ENCODE measurements at places on chromosomes 5 and 9. TPM values are rescaled to one million over a fixed set of nuclear protein-coding genes. Genes with fewer than 3 reads are reported as not detected.

DNA sequence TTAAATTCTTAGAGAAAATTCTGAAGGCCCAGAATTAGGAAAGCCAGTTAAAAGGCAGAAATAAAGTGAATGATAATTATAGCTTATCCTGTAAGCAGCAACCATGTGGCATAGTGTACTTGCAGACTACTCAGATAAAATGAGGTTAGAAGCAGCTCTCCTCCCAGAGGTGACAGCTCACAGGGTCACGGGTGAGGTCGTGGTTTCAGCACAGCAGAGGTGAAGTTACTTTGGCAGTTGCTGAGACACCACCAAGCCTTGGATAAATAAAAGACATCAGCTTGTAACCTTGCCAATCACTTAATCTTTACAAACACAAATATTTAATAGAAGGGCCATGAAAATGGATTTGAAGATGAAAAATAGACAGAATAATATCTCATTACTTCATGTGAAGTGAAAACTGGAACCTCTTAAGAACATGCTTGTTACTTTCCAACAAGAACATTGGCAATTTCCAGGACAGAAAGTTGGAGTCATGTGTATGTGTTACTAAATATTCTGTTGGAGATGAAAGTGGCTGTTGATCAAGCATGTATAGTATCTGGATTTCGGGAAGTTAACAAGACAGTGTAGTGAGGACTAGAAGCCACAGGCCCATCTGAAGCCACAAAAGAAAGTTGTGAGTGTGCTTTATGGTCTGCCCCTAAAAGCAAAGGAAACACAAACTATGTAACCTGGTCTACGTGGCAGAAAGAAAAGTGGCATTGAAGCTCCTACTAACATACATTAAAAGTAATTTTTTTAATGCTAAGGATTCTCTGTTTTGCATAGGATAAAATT is 134.4 kb downstream of the ERCC6L2 start:
- DNase-seq = no peak

- no peak for DNase-seq
Measured at GRCh38 chr9:109098171-109098959, 21.4 kb downstream of the TMEM245 start.

The INSL6 gene
- total RNA-seq = not detected

The ELOVL7 gene
- 66.8 TPM for total RNA-seq

The NXNL2 gene
- total RNA-seq = 1.9 TPM

DNA sequence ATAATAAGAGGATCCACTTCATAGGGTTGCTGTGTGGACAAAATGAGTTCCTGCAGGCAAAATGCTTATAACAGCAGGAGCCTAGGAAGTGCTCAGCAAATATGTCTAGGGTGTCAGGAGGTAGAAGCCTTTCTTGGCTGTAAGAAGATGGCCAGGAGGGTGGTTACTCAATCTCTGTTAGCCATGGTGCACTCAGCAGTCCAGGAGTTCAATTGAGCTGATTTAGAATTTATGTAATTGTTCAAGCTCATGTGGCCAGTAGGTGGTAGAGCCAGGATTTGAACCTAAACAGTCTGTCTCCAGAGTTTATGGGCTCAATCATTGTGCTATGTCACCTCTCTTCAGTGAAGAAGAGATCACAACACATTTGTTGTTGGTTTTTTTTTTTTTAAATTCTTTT is 381.2 kb downstream of the KIF4B start:
- DNase-seq = no peak

The PCDHAC2 gene
- total RNA-seq = 33.4 TPM

DNA sequence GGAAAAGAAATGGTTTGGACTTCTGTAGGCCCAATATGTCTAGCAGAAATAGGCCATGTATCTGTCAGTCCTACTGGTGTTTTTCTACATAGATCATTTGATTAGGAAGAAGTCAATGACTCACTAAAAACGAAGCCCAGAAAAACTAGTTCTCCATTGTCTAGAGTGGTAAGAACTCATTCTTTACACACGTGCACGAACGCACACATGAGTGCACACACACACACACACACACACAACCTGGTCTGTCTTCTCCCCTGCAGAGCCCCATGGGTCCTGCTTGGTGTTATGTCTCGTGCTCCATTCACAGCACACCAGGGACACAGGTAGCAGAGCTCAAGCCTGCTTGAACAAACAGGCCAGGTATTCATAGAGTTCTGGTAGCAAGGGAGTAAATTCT is 14.9 kb upstream of the FCN1 start:
- DNase-seq = no peak

DNA sequence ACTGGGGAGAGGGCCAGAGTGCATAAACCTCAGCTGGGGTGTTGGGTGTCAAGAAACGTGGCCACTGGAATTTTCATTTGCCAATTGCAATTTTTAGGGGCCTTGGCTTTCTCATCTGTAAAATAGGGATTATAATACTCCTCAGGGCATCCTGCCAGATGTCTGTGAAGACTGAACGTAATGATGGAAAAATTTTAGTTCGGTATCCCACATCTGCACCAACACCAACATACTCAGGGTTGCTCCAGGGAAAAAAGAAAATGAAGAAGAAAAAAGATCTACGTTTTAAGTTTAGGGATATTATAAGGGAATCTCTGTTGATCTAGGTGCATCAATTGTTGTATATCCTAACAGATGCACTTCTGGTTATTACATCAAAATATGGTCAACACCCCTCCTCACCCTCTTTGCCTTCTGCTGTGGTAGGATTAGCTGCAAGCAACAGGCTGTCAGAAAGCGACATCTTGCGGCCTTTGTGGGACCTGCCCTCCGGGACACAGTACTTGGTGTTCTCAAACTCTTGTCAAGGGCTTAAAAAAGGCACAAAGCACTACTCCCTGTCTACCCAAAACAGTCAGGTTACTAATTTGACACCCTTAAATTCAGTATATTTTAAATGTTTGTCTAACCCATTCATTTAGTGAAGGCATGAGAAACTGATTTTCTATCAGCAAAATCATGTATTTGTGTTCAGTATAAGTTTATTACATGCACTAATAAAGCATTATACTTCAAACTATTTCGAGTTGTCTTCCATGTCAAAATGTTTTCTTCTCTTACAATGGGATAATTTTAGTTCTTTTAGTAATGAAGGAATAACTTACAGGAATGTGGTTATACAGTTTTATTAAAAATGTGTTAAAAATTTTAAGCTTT is 8.3 kb upstream of the TBC1D2 start:
- DNase-seq = peak; percentile 81

GRCh38 chr9:108184941-108185340 is 670.8 kb downstream of the ACTL7B start:
- DNase-seq = no peak

DNA sequence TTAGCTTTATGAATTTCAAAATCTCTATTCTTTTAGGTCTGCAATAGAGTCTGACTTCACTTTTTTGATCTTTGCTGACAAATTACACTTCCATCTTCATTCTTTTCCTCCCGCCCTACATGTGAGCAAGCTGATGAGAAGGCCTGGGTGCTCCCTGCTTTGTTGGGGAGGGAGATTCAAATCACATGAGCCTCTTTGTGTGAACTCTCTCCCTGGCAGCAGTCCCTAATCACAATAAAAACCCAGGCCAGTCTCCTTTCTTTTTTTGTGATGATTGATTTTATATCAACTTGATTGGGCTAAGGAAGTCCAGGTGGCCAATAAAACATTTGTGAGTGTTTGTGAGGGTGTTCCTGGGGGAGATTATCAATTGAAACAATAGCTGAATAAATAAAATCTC is 89.4 kb downstream of the PSAT1 start:
- DNase-seq = no peak

DNA sequence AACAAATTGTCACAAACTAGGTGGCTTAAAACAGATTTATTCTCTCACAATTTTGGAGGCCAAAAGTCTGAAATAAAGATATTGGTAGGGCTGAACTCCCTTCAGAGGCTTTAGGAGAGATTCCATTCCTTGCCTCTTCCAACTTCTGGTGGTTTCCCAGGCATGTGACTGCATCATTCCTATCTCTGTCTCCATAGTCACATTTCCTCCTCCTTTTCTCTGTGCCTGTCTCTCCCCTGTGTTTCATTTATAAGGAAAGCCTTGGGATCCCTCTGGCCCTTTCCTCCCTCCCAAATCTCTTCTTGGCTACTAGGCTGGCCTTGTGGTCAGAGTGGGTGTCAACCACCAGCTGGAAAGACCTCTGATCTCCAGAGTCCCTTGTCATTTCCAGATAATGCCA is 78.2 kb downstream of the SNX18 start:
- no peak for DNase-seq

- no peak for DNase-seq
Measured at GRCh38 chr5:60332244-60333004, 367.5 kb downstream of the DEPDC1B start.

The OBP2B gene
- not detected for total RNA-seq

- DNase-seq = peak; percentile 32
Measured at GRCh38 chr5:180330810-180331646, 22.1 kb downstream of the GFPT2 start.

- no peak for DNase-seq
Measured at GRCh38 chr5:45335346-45335745, 360.8 kb downstream of the HCN1 start.

The EQTN gene
- 0.32 TPM for total RNA-seq

DNA sequence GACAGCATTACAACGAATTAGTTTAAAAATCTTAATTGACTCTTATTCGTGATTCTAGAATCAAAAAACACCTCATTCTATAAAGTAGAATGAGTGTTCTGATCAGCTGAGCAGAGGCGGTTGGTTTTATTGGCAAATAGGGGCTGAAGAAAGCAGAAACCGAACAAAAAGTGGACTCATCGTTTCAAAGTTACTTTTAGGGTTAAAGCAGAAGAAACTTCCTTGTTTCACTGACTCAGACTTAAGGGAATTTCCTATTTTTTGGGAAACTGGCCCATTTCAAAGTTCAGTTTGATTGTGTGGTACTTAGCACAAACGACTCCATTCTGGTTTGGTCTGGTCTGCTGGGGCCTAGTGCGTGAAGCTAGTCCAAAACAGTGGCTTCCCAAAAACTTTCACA is 862 bp upstream of the NDUFB6 start:
- DNase-seq = no peak

DNA sequence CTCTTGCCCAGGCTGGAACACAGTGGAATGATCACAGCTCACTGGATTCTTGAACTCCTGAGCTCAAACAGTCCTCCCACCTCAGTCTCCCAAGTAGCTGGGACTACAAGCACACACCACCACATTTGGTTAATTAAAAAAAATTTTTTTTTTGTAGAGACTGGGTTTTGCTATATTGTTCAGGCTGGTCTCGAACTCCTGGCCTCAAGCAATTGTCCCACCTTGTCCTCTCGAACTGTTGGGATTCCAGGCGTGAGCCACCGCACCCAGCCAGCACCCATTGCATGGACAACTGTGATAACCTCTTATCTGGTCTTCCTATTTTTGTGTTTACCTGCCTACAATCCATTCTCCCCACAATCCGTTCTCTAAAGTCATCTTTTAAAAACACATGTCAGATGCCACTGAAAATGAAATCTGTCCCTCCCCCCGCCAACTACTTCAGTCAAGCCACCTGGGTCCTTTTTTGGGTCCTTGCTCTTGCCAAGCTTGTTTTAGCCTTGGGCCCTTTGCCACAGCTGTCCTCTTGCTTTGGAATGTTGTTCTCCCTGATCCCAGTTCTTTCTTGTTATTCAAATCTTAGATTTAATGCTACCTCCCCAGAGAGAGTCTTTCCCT is 250.5 kb downstream of the PIK3R1 start:
- DNase-seq = no peak

The PCDHB3 gene
- 1.4 TPM for total RNA-seq

DNA sequence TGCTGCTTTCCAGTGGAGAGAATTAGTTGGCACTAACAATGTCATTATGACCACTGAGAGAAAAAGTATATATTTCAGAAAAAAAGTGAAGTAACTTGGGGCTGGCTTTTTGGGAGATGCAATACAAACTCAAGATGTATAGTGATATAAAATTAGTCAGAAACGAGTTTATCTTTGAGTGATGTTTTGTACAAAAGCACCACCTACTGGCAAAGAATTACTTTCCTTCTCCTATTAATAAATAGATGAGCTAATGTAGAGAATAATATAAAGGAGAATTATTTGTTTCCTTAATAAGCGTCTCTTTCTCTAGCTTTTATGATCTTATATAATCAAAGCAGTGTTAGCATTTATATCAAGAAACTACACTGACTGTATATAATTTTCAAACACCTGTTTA is 158.8 kb downstream of the MEF2C start:
- no peak for DNase-seq

DNA sequence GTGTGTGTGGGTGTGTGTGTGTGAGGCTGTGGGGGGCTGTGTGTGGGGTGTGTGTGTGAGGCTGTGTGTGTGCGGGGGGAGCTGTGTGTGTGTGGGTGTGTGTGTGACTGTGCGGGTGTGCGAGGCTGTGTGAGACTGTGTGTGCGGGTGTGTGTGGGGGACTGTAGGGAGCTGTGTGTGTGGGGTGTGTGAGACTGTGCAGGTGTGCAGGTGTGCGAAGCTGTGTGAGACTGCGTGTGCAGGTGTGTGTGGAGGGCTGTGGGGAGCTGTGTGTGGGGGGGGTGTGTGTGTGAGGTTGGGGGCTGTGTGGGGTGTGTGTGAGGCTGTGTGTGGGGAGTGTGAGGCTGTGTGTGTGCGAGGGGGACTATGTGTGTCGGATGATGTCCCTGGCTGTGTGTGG is 23.2 kb downstream of the AHRR start:
- no peak for DNase-seq

- DNase-seq = no peak
Measured at GRCh38 chr9:134855231-134855899, 25.2 kb upstream of the FCN2 start.

The PCA3 gene
- total RNA-seq = not detected
